ENCODE measurements at places on chromosomes 5 and 9.

DNA sequence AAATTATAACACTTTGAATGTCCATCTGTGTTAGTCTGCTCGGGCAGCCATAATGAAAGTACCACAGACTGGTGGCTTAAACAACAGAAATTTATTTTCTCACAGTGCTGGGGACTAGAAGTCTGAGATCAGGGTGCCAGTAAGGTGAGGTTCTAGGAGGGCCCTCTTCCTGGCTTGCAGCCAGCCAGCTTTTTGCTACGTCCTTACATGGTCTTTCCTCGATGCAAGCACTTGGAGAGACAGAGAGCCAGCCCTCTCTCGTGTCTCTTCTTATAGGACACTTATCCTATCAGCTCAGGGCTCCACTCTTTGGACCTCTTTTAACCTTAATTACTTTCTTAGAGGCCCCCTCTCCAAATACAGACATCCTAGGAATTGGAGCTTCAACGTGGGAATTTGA, 351.8 kb downstream of the SPOCK1 start:
- no peak for DNase-seq

DNA sequence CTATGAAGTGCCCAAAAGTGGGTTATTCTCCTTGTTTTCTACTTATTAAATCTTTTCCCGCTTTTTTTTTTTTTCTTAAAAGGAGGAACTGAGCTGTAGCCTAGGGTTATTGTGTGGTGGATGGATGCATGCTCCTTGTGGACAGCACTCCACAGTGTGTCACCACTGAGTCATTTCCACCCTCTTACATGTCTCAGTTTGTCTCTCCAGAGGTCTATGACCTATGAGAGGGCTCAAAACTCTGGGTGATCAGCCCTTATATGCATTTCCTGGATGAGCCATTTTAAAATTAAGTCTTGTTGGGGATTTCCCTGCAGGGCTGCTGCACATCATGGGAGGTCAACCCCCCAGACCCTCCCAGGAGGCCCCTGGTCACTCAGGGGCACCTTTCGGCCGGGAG, 102.2 kb upstream of the MOCS2 start:
- no peak for DNase-seq

DNA sequence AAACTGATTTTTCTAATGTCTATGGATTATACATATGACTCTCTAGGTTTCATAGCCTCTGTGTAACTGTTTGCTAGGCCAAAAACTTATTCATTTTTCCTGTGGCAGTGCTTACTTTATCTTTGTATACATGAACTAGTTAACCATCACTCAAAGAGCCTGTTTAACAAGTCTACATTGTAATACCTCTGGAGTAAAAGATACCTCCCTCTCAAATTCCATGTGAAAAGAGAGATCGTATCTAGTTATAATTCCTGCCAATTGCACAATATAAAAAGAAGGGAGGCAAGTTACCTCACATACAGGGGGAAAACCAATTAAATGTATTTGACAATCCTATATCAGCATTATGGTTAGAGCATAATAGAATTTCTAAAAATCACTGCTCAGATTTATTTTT, 271.9 kb upstream of the ST8SIA4 start:
- no peak for DNase-seq

DNA sequence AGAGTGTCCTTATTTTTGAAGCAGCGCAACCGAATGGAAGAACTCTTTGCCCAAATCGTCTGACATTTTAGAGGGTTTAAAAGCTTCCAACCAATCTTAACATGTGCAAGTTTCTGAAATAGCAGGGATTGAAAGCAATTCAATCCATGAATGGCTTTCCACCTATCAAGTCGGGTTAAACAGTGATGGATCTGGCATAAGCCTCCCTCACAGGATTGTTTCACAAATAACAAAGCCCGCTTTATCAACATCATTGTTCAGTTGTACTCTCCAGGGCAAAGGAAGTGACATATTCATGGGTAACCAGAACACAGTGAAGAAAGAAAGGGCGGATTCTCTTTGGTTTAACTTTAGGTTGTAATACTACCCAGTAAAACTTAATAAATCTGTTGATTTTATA, 497.3 kb downstream of the MTRR start:
- DNase-seq, result no peak

- peak; percentile 44 for DNase-seq
Observed at GRCh38 chr5:15645381-15646160, 145.6 kb downstream of the FBXL7 start.

DNA sequence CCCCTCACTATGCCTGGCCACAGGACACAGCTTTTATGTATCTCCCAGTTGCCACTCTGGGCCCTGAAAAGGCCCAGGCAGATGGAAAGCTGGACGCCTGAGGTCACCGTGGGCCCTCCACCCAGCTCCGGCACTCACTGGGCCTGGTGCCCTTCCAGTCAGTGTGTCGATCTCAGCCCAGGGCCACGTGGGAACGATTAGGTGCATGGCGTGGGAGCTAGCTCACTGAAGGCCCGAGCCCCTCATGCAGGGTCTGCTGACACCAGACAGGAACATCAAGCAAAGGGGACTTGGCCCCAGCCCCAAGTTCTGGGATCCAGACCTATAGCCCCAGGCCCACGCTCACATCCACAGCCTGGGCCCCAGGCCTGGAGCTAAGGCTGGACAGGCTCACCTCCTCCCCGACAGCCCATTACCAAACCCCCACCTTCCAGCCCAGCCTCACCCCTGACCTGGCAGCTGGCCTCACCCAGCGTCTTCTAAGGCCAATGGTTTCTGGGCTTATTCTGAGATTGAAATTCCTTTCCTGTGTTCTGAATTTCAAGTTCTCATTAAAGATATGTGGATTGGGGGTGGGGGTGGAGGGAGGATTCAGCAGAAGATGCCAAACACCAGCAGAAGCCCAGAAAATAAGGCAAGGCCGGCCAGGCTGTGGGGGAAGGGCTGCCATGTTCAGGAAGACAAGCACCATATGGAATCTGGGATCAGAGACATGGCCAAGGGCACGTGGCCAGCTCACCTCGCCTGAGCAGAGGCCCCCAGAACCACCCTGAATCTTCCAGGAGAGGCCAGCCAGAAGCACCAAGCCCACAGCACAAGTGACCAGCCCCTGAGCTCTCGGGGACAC, 74.5 kb downstream of the ADAMTS2 start:
- DNase-seq, result peak; percentile 62
